ENCODE measurements at places on chromosomes 1 and 21.

DNA sequence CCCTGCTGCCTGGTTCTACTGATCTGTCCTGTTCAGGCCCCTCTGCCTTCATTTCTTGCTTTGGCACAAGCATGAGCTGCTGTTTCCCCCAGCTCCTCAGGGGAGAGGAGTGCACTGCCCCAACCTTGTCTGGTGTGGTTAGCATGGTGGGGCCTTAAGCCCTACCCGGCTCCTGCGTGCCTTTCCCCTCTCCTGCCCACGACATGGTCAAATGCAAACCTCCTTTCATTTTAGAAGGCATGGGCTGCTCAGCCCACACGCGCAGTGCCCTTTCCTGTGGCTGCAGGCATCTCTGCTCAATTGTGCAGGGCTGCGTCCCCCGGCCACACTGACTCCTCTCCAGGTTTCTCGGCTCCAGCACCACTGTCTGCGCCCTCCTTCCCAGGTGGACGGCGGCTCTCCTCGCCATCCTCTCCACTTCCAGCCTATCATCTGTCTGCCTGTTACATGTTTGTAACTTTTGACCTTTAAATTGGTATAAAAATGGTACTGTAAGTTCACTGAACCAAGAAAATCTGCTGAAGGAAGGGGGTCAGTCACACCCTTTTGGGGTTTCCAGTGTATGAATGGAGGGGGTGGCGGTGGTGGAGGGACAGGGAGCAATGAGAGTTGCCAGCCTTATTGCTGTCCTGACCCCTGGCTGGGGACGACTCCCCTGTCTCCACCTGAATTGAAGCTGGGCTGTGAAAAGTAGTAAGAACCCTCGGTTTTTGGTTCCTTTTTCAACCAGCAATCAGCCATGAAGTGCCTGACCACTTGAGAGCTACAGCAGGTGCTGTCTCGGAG, 5.1 kb downstream of the PDE9A start:
- no peak for DNase-seq

DNA sequence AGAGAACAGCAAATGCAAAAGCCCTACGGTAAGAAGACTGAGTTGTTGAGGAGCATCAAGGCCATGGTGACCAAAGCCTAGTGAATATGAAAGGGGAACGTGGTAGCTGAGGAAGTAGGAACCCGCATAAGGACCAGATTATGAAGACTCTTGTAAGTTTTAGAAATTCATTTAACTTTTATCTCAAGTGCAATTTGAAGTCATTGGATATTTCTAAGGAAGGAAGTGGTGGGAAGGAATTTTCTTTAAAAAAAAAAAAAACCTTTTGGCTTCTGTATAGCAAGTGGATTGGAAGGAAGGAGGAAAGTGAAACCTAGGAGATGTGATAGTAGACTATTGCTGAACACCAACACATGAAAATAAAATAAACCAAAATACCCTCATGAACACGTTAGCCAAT, 119.0 kb downstream of the TNFSF18 start:
- DNase-seq: no peak

DNA sequence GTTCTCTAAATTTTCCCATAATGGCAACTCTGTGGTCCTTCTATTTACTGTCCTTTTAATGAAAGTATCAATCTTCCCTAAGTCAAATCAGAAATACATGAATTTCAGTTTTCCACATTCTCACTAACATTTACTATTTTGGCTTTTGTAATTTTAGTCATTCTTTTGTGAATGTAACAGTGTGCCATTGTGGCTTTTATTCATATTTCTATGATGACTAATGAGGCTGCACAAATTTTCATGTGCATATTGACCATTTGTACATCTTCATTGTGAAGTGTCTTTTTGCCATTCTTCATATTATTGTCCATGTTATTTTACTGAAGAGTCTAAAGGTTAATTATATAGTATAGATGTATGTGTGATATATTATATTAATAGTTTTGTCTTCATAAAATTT, 431.0 kb upstream of the BRINP3 start:
- DNase-seq: no peak

DNA sequence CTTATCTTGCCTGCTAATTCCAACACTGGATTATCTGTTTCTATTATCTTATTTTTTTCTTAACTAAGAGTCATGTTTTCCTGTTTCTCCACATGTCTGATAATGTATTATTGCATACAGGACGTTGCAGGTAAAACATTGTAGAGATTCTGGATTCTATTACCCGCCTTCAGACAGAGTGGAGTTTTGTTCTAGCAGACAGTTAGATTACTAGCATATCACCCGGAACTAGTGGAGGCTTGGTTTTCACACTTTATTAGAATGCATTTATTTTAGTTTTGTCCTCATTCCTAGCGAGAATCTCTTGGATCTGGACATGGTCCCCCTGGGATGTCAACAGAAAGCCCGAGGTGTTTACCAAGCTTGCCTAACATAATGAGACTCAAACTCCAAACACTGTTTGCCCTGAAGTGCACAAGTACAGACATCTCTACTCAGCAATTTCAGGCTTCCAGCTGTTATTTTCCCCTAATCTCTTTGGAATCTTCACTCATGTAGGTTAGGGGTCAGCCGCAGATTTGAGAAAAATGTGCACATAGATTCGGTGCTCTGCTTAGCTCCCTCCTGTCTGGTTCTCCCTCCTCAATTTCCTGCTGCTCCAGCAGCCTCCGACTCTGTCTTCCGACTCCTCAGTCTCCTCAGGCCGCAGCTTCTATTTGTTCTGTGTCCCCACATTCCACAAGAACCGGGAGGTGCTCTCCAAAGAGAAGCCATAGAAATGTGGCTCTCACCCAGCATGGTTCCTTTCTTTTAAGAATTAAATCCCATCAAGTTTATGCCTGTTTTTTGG, 36.8 kb upstream of the PTPRF start:
- DNase-seq: no peak

- DNase-seq: no peak
Observed at GRCh38 chr1:19452221-19452663, 33.1 kb downstream of the CAPZB start.

GRCh38 chr1:25746299-25747045, 53.5 kb upstream of the SELENON start:
- no peak for DNase-seq

Measured in endothelial cell (in vitro differentiated cells).